HFFc6 (cell line): ENCODE measurements at places on chromosomes 16 and 17.

DNA sequence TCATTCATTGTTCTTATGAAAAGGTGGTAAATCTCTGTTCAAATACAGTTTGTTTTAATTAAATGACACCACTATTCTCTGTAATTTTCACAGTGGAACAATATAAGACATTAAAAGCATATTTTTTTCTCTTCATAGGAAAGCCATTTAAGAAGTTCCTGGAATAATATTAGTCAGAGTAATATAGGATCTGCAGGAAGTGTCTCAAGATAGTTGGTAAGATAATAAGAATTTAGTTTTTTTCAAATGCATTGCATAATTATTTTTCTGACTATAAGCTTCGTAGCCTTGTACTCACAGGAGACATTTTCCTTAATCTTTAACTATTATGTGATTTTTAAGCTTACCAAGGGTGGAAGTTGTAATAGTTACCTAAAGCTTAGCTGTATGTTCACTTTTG lies 16.9 kb downstream of the STXBP4 start:
- DNase-seq: no peak

DNA sequence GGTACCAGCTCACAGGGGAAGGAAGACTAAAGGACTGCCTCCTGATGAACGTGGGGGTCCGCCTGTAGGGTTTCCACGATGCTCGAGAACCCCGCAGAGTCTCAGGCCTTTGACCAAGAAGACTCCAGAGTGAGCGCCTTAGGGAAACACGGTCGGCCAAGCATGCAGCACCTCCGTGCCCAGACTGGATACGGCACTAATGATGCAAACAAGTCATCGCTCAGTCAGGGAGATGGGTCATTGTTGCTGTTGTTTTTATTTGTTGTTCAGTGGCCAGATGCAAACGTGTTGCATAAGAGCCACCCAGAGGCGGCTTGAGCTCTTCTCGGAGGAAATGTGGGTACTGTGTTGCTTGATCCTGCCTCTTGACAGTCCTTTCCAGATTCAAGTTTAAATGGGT lies 19.3 kb upstream of the RBFOX3 start:
- DNase-seq: no peak

GRCh38 chr17:49842846-49843245 lies 5.0 kb downstream of the TAC4 start:
- no peak for DNase-seq

GRCh38 chr17:45793999-45794540 lies 9.9 kb downstream of the CRHR1 start:
- no peak for DNase-seq

- no peak for DNase-seq
Measured at GRCh38 chr17:39212841-39213480, 12.8 kb downstream of the STAC2 start.

DNA sequence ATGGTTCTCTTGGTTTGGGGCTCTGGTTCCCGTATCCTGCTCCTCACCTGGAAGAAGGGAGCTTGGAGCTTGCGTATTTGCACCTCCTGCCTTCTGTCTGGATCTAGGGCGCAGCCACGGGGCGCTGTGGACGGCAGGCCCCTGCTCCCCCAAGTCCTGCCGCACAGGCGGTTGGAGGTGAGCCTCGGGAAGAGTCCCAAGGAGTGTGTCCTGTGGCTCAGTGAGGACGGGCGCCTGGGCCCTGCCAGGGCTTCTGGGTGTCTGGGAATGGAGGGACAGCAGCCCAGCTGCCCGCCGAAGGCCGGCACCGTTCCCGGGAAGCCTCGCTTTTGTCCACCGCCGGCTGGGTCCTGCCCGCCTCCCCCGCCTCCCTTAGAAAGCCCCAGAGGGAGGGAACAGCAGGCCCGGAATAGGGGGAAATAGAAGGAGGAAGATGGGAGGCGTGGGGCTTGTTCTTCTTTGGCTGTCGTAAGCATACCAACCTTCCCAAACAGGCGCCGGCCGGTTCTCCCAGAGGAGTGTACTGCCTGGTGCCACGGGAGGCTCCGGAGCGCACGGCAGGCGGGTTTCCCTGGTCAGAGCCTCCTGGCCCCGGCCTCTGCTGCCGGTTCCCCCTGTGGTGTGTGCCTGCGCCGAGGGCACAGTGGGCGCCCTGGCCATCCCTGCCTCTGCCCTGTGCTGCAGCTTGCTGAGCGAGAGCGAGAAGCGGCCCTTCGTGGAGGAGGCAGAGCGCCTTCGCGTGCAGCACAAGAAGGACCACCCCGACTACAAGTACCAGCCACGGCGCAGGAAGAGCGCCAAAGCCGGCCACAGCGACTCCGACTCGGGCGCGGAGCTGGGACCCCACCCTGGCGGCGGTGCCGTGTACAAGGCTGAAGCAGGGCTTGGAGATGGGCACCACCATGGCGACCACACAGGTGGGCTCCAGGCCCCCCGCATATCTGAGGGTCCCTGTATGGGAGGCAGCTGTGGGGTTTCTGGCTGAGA lies 1.8 kb downstream of the SOX8 start:
- no peak for DNase-seq

- DNase-seq: no peak
Measured at GRCh38 chr17:27413315-27413714, 42.9 kb upstream of the KSR1 start.

GRCh38 chr17:80261159-80261894 lies 675 bp downstream of the RNF213 start:
- peak; percentile 53 for DNase-seq

DNA sequence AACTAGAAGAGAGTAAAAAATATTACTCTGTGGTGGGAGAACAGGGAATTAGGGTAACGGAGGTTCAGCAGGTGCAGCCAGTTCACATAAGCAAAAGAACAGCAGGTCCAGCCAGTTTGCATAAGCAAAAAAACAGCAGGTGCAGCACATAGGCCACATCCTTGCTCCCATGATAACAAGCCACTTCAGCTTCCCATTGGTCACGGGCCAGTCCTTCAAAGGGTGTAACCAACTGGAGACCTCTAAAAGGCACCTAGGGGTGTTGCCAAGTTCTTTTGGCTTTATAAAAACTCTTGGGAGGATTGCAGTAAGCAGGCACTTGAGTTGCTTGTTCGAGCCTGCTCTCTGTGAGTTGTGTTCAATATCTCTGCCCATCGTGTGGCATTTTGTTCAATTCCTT lies 488.1 kb downstream of the XYLT1 start:
- DNase-seq: no peak

- no peak for DNase-seq
Measured at GRCh38 chr17:49914664-49915063, 54.3 kb upstream of the DLX4 start.

DNA sequence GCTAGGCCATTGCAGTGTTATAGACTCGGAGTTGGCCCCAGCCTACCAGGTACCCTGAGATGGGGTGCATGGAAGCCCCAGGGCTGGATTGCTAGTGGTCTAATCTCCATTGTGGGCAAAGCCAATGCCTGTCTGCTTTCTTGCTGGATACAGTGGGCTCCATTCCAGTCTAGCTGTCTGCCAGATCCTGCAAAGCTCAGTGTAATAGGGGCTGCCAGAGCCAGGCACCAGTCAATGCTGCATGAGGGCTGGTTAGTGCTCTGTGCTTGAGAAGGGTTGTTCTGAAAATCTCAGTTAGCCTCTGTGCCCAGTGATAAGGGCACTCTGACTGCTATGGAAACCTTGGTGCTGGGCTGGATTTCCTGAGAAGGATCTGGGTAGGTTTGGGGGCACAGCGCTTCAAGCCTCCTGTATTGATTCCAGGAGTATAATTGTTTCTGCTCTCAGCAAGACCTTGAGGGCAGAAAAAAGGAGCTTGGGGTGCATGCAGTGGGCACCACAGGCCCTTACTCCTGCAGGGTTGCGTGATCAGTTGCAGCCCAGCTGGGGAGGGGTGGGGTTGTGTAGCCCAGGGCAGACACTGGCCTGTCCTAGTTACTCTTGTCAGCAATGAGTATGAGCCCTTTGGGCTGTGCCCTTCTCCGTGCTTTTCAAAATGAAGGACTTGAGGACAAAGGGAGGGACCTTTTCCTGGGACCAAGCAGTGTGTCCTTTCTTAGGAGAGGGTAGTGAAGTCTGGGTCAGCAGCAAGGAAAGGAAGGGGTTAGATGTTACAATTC lies 19.0 kb downstream of the SMPD3 start:
- DNase-seq: no peak

DNA sequence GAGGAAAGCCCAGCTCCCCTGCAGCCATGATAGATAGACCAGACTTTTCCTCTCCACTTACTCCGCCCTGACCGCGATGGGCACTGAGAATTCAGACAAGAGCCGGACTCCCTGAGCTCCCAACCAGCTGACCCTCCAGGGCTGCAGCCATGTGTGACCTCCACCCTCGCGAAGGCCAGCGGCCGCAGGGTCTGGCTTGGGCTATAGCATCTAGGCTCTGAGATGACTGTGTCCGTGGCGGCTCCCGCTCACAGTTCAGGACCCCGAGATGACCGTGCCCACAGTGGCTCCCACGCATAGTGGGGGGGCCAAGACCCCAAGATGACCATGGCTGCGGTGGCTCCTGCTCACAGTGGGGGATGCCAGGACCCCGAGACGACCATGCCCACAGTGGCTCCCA lies 18.0 kb downstream of the ZFPM1 start:
- DNase-seq: no peak

- no peak for DNase-seq
Measured at GRCh38 chr17:63983320-63983719, 10.6 kb upstream of the SCN4A start.
